Upper lobe of left lung (tissue), 6 donors: ENCODE measurements at places on chromosomes 3 and 15.

DNA sequence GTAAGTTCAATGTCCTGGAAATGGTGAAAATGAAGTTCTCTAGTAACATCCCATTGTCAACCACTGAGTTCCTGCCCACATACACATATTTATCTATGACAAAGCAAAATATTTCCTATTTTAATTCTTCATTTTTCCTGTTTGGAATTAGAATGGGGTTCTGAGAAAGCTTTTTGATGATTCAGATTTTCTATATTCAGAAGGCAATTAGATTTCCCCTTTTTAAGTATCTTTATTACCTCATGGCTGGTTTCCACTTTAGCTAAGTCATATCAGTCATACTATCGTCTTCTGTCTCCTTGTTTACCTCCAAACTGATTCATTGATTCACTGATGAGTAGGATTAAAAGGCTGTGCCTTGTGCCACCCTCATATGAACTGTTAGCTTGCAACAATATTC is 17.9 kb downstream of the ETFA start:
- no peaks in the 10 kb centered on the region for H3K27me3 ChIP-seq
- H3K4me1 ChIP-seq, result peaks cover 10% of the 10 kb centered on the region
- no peak overlapping the region for H3K4me3 ChIP-seq
- DNase-seq, result no peak

DNA sequence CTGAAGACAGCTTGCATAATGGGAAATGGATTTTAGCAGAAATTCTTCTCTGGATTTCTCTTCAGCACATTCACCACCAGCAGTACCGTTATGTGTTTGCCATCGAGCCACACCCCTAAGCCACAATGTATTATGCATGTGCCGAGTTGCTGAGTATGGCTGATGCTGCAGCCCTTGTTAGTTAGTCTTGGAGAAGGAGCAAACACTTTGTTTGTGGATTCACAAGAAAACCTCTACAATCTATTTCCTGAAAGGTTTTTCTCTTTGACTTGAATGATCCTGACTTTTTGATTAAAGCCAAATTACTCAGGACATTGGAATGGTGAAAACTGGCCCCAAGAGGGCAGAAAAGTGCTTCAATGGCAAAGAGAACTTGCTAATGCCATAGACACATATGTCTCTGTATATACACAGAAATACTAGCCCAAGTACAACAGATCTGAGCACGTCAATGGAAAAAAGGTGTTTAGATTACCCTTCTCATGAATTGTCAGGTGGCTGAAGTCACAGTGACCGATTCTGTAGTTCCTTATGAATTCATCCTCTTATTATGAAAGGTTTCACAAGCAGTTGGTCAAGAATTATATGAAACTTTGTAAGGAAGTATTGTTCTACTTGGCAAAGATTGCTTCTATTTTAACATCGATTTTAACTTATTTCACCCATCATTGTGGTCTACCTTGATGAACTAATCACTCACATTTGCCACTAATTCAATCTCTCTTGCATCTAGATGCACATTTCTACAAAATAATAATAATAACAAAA is 103.0 kb downstream of the P3H2 start:
- no peaks in the 10 kb centered on the region for H3K36me3 ChIP-seq
- no peak overlapping the region for H3K4me3 ChIP-seq
- DNase-seq, result no peak
- H3K4me1 ChIP-seq, result peaks cover 4% of the 10 kb centered on the region

DNA sequence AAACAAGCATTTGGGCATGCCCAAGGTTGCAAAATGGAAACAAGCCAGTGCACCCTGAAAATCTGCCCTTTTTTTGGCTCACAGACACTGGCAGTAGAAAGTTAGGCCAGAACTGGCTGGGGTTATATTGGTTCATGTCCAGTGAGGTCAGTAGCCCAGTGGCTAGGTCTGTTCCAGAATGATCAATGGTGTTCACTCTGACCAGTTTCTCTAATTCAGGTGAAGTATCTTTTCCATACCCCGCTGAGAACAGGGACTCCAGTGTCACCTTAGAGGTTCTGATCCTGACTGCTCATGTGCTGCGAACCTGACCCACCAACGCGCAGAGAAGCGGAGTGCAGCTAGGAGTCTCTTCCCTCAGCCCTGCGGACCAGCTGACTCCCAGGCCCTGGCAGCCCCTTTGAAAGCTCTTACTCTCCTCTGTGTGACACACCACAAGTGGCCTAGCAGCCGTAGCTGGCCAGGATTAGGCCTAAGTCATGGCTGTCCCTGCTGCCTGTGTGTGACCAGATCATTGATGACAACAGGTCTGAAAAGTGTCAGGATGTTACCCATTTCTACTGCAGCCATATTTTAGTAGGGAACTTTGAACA is 123.5 kb downstream of the GHSR start:
- DNase-seq, result no peak
- H3K4me3 ChIP-seq, result no peak overlapping the region
- H3K36me3 ChIP-seq, result peaks cover 17% of the 10 kb centered on the region
- no peak overlapping the region for H3K27ac ChIP-seq
- peaks cover 19% of the 10 kb centered on the region for H3K4me1 ChIP-seq

DNA sequence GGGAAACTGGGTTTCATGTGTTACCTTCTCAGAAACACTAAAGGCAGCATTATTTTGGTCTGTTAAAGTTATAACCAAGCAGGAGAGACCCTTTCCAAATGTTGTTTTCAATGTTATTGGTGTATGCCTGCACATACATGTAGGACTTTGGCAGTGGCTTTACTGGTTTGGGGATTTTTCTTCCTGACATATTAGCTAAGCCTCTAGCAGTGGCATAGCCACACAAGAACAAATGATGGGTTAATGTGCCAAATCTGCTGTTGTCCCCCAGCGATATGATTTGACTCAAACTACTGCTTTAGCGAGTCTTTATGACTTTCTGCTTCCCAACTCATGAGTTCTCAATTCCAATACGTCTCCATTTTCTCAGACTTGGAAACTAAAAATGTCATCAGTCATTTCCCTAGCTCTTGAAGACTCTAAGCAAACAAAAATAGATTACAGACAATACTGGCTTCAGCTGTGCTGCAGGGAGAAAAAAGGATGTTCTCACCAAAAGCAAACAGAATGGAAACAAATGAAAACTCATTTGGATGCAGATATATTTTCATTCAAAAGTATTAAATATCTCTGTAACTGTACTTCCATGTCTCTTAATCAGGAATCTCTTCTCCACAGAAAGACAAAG is 29.6 kb downstream of the TPM1 start:
- no peak for DNase-seq
- H3K36me3 ChIP-seq, result peaks cover 18% of the 10 kb centered on the region
- H3K4me1 ChIP-seq, result peaks cover 12% of the 10 kb centered on the region
- H3K27ac ChIP-seq, result no peak overlapping the region

GRCh38 chr3:126464494-126464893 is 11.2 kb downstream of the ZXDC start:
- peaks cover 46% of the 10 kb centered on the region for H3K4me1 ChIP-seq
- H3K27me3 ChIP-seq, result no peaks in the 10 kb centered on the region
- no peak overlapping the region for H3K4me3 ChIP-seq
- no peak for DNase-seq
- no peak overlapping the region for H3K27ac ChIP-seq
- peaks cover 85% of the 10 kb centered on the region for H3K36me3 ChIP-seq

DNA sequence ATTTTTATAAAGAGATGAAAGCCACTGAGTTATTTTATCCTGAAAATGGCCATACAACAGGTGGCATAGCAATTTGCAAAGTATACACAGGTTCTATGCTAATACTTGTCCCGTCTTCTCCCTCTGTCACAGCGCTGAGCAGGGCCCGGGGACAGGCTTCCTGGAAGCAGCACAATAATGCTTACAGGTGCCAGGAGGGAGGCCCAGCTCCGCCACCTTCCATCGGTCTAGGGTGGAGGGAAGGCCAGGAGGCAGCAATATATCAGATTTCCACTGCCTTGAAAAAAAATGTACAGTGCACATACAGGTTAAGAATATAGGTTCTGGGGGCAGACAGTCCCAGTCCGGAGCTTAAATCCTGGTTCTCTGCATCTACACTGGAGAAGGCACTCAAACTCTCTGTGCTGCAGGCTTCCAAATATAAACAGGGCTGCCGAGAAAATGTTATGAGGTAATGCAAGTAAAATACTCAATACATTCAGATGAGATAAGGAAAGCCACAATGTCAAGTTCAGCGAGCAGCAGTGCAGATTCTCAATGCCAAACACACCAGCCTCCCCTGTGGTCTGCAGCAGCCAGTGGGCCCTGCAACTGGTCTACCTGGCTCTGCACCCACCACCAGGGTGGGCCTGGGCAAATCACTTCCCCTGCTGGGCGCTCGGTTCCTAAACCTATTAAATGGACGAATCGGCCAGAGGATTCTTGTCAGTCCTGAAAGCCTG is 189.6 kb downstream of the XXYLT1 start:
- H3K36me3 ChIP-seq, result no peaks in the 10 kb centered on the region
- H3K4me3 ChIP-seq, result no peak overlapping the region
- H3K27ac ChIP-seq, result no peak overlapping the region

DNA sequence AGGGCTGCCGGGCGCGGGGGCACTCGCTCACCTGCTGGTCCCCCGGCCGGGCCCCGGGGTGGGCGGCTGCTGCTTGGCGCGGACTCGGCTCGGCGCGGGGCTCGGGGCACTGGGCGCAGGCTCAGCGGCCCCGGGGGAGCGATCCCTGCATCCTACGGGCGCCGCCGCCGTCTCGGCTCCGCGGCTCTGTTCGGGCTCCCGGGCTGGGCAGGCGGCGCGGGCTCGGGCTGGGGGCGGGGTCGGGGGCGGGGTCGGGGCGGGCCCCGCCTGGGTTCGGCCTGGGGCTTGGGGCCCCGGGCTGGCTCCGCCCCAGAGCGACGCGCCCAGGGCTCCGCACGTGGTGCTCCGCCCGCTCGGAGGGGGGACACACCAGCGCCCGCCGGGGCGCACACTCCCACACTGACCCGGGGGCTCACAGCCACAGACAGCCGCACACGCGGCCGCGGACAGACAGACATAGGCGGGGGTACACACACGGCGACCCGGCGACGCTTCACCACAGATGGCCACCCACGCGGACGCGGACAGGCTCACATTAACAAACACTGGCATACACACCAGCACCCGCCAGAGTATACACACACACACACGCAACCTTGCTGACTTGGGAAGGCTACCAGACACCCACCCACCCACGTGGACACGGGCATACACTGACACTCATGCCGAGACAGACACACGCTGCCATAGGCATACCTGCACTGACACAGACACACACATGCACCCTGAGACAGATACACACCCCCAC is at the start of gene SCN5A:
Gene SCN5A, minus strand, starts transcription at position 188 of the 748 bp plus-strand sequence. CDS start 16,380 bp downstream, outside the sequence.
- no peaks in the 10 kb centered on the region for H3K27me3 ChIP-seq
- peak within 1 kb of the TSS; percentile 55 for H3K4me3 ChIP-seq
- H3K27ac ChIP-seq, result no peak within 1 kb of the TSS
- H3K36me3 ChIP-seq, result no peaks in the 10 kb centered on the region

DNA sequence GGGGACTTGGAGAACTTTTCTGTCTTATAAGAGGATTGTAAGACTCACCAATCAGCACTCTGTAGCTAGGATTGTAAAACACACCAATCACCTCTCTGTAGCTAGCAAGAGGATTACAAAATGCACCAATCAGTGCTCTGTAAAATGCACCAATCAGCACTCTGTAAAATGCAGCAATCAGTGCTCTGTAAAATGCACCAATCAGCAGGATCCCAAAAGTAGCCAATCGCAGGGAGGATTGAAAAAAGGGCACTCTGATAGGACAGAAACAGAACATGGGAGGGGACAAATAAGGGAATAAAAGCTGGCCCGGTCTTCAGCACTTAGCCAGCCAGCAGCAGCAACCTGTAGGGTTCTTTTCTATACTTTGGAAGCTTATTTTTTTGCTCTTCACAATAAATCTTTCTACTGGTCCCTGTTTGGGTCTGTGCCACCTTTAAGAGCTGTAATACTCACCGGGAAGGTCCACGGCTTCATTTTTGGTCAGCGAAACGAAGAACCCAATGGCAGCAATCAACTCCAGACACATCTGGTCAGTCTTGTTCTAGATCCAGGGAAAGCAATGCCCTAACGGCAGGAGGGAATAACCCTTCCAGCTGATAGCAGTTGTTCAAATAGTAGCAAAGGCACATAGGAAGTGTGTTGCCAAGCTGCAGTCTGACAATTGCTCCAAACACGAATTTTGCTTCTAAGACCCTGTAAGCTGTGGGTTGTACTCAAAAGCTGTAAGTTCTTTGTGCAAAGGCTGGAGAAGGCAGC is 135.6 kb downstream of the TJP1 start:
- H3K27ac ChIP-seq, result no peak overlapping the region
- H3K4me3 ChIP-seq, result no peak overlapping the region
- H3K4me1 ChIP-seq, result no peaks in the 10 kb centered on the region
- no peak for DNase-seq

- no peak overlapping the region for H3K27ac ChIP-seq
These were observed 43.2 kb downstream of the ADAMTS7 start for GRCh38 chr15:78768096-78768495.
